Body of pancreas (tissue), 4 donors: ENCODE measurements at places on chromosomes 4 and X. TPM values are rescaled to one million over a fixed set of nuclear protein-coding genes. Genes with fewer than 3 reads are reported as not detected.

PNMA6F gene
- not detected for total RNA-seq

PNMA3 gene
- 0.33 TPM for total RNA-seq

ANKRD50 gene
- total RNA-seq, result 6.7 TPM

CFAP99 gene
- total RNA-seq, result not detected

SPANXD gene
- total RNA-seq, result not detected

ZDHHC15 gene
- 2.3 TPM for total RNA-seq

NEXMIF gene
- total RNA-seq, result 2.3 TPM

ARHGAP36 gene
- not detected for total RNA-seq

CHM gene
- total RNA-seq, result 7.9 TPM

LIAS gene
- total RNA-seq, result 15.3 TPM

SASH3 gene
- total RNA-seq, result 3.6 TPM

HEPH gene
- total RNA-seq, result 4.2 TPM

CDKL2 gene
- 4.6 TPM for total RNA-seq

PNMA5 gene
- not detected for total RNA-seq

EDA2R gene
- total RNA-seq, result 2.9 TPM

C4orf51 gene
- total RNA-seq, result not detected

NHSL2 gene
- 1.6 TPM for total RNA-seq

PSAPL1 gene
- total RNA-seq, result 0.52 TPM

UNC5C gene
- 2.0 TPM for total RNA-seq

CDX4 gene
- total RNA-seq, result not detected

FHDC1 gene
- total RNA-seq, result 3.9 TPM

GLRA2 gene
- total RNA-seq, result not detected

KIAA1210 gene
- total RNA-seq, result not detected

FAM156A gene
- 24.6 TPM for total RNA-seq

MEPE gene
- not detected for total RNA-seq

S100G gene
- total RNA-seq, result not detected

ERCC6L gene
- not detected for total RNA-seq

PNMA6A gene
- 2.1 TPM for total RNA-seq

ZFX gene
- total RNA-seq, result 28.3 TPM

NLGN3 gene
- not detected for total RNA-seq

FREM3 gene
- total RNA-seq, result not detected

IQCM gene
- total RNA-seq, result not detected

CCDC120 gene
- 6.5 TPM for total RNA-seq

FGFR3 gene
- total RNA-seq, result 114 TPM

SMIM43 gene
- total RNA-seq, result not detected

KIAA0232 gene
- total RNA-seq, result 15.0 TPM

DKC1 gene
- total RNA-seq, result 26.0 TPM
